Kidney (tissue), 22 donors: ENCODE measurements at places on chromosomes 3 and 15. TPM values are rescaled to one million over a fixed set of nuclear protein-coding genes. Genes with fewer than 3 reads are reported as not detected.
A peak's percentile ranks its signal among the peaks of the same experiment; 100 is the strongest.

Gene NANOGP8
- polyA plus RNA-seq = not detected

Gene SLC28A2
- polyA plus RNA-seq = 0.17 TPM

Gene SPTSSB
- polyA plus RNA-seq = 0.52 TPM

Gene SEMA6D
- 12.9 TPM for polyA plus RNA-seq

Gene TRIM59
- polyA plus RNA-seq = 0.84 TPM

Gene UCN2
- polyA plus RNA-seq = not detected

Gene SPINK8
- polyA plus RNA-seq = not detected

Gene RBMS3
- polyA plus RNA-seq = 3.2 TPM

Gene DNAH12
- polyA plus RNA-seq = not detected

DNA sequence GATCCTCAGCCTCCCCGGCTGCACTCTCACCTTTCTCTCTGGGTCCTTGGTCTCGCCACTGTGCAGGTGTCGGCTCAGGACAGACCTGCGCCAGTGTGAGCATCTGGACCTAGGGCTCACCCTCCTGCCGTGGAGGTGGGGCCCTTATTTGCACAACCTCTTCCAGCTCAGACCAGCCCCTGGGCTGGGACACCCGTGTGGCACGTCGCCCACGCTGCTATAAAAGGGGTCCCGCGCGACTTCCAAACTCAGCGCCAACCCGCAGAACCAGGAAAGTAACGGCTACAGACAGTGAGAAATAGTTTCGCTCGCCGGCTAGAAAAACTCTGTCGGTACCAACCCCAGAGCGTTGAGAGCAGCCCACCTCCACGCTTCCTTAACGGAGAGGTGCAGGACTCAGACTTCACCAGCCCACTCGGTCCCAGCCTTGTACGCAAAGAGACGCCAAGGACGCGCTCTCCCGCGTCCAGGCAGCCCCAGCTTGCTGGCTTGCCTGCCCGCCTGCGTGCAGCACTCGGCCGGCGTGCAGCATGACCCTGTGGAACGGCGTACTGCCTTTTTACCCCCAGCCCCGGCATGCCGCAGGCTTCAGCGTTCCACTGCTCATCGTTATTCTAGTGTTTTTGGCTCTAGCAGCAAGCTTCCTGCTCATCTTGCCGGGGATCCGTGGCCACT, at the start of the genes DUOX2 and DUOXA2:
Gene DUOX2 (minus strand): TSS at position 97 of the 675 bp plus-strand sequence. CDS start 761 bp downstream, outside the sequence.
Gene DUOXA2 (plus strand): TSS at position 251 of the 675 bp plus-strand sequence. CDS start 280 bp downstream, at position 531.
- peak; percentile 16 for DNase-seq

DNA sequence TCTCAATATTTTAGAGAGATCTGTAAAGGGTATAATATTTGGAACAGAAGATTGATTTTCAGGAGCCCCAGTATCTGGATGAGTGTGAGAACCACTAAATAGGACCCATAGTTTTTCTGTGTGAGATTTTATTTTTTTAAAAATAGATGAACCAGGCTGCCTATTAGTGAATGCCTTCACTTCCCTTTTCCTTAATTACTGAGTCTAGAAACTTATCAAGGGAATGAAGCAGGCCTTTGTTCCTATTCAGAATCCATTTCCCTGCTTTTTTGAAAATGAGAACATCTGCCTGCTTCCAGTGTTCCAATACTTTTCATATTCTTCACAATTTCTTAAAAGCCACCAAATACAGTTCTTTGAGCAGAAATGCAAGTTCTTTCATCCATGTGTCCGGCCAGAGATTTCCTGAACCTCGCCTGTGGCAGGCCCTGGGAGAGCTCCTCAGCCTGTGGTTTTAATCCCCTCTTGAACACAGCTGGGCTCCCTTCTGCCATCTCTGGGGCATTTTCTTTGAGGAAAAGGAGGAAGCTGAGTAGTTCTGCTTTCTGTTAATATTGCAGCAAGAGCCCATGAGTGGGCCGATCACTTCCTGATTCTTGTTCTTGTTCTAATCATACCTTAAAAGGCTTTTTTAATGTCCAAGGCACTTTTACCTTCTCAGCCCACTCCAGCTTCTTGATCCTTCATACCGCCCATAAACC, 4.7 kb downstream of the EHD4 start:
- no peak for DNase-seq

GRCh38 chr15:67422296-67422695, 98.6 kb upstream of the C15orf61 start:
- DNase-seq = no peak

DNA sequence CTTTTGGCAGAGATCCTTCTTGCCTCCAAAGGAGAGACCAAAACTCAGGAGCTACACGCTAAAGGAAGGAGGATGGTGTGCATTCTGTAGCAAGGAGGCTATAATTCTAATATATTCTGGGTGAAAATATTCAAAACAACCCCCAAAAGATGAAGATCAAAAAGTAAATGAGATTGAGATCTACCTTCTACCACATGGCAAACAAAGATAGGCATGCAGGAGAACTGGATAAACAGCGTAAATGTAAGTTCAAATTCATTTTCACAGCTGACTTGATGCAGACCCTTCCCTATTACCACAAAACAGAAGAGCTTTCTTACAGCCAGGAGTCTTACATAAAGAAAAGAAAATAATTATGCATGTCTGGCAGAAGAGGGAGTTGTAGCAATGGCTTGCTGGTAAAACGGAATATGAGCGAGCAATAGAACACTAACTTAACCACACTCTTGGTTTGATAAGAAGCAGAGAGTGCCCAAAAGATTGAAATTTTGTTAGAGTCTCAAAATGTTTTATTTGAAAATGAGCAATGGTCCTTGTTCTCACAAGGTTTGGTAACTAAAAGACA, 272.7 kb downstream of the MECOM start:
- no peak for DNase-seq

DNA sequence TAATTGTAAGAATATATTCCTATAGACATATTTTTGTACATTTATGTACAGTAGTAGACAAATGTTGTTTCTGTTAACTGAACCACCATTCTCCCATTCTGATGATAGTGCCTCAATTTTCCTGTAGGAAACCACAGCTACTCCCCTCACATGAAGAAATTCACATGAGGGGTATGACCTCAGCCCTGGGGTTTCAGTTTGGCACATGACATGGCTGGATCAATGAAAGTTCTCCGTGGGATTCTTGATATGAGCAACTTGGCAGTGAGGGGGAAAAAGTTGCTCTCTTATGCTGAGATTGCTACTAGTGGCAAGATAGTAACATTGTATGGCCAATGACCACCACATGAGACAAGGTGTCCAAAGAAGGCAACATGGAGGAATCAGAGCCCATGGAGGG, 1090.3 kb upstream of the CFAP20DC start:
- DNase-seq = no peak

GRCh38 chr3:116135457-116136085, 309.7 kb downstream of the LSAMP start:
- no peak for DNase-seq

DNA sequence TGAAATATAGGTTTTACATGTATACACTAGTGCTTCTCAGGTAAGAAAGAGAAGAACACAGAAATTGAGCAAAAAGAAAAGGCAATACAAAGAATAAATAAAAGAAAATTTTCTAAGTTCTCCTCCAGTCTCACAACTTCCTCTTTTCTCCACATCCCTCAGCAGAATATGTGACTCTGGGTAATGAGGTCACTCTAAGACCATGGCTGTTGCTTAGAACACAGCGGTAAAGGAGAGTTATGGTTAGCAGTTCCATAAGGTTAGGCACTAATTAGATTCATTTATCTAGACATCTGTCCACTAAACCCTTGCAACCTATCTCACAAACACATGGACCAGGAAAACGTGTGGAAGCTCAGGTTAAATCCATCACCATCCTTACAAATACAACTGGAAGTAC, 47.9 kb downstream of the IGSF11 start:
- no peak for DNase-seq

GRCh38 chr3:113712129-113712528, 15.7 kb upstream of the USF3 start:
- no peak for DNase-seq

DNA sequence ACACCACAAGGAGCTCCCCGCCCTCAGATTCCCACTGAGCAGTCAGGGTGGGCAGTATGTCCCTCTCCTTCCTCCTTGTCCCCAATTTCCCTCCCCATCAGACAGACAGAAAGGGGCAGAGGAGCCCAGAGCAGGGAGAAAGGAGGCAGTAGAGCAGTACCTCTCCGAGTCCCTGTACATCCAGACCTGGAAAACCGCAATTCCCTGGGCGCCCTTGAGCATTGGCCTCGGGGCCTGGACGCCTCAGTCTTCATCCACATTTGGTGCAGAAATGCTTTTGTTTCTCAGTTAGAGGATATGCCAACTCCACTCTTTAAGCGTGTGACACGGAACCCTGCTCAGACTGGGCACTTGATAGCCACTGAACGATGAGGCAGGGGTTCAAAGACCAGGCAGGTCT, 5.9 kb downstream of the ISG20 start:
- DNase-seq = no peak

DNA sequence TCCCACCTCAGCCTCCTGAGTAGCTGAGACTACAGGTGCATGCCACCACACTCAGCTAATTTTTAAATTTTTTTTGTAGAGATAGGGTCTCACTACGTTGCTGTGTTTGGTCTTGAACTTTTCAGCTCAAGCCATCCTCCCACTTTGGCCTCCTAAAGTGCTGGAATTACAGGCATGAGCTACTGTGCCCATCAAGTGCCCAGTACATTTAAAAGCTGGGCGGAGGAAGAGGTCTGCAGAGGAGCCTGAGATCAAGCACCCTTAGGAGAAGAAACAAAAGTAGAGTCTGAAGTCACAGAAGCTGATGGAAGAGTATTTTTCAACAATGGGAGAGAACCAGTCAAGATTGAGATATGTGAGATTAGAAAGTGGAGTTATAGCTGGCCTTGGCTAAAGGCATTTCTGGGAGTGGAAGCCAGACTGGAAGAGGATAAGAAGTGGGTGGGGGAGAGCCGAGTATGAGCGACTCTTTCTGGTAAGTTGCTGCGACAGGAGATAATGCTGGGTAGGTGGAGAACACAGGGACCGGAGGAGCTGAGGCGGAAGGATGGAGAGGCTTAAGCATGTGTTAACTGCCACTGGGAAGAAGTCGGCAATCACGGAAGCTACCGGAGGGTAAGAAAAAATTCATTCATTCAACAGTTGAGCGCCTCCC, 782 bp upstream of the IREB2 start:
- DNase-seq = no peak

- no peak for DNase-seq
Observed at GRCh38 chr3:149314807-149315578, 18.4 kb downstream of the TM4SF18 start.

GRCh38 chr3:170355738-170356595, 1.5 kb upstream of the SKIL start:
- DNase-seq = peak; percentile 85

GRCh38 chr3:161393310-161393709, 22.0 kb upstream of the SPTSSB start:
- no peak for DNase-seq

- no peak for DNase-seq
Observed at GRCh38 chr3:195180490-195181112, 90.4 kb downstream of the XXYLT1 start.

- DNase-seq = no peak
Observed at GRCh38 chr3:37770938-37771918, 90.5 kb upstream of the CTDSPL start.

DNA sequence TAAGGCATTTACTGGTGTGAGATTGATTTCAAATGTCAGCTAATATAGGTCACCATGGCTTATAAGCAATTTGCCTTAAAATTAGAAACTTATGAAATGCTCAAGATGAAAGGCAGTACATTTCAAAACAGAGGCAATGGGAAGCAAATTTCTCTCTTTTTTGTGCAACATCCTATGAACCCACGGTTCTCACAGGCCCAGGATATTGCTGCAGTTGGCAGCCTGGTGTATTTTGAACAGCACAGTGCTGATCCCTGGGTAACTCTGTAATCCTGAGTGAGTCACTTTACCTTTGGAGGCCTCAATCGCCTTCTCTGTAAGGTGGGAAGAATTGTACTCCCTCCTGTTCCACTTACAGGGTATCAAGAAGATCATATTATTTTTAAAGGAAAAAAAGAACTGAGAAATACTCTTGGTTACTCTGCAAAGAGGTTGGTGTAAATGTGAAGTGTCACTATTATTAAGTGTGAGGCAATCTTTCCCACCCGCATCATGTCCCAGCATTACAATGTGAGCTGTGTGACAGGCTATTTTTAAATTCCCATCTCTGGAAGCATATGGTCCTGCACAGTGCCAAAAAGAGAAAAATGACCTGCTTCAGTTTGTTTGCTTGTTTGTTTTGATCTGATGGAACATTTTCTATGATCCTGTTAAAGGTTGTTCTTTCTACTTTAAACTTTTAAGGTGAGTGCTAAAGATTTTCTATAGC, 190.1 kb upstream of the LPP start:
- DNase-seq = no peak

- no peak for DNase-seq
Observed at GRCh38 chr3:194936659-194937058, 251.0 kb downstream of the FAM43A start.

GRCh38 chr15:94269954-94270353, 38.6 kb downstream of the MCTP2 start:
- DNase-seq = no peak

DNA sequence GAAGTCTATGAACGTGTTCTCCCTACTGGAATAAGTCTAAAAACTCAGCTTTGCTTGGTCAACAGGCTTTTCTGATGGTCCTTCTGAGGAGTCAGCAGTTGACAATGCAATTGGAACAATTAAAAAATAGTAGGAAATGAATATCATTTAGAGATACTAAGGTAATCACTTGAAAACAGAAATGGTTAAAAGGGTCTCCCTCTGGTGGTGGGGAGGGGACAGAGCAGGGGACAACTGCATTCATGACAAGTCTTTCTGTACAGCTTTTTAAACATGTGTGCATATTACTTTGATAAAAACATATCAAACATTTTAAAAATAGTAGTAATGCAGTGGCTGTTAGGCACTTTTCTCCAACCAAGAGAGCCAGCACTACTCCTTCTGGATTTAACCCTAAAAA, 119.9 kb upstream of the FHIT start:
- DNase-seq = peak; percentile 54

GRCh38 chr3:159795681-159796175, 192.9 kb upstream of the IL12A start:
- DNase-seq = no peak

- peak; percentile 77 for DNase-seq
Observed at GRCh38 chr3:186109897-186110803, 1.3 kb upstream of the ETV5 start.

- DNase-seq = peak; percentile 60
Observed at GRCh38 chr3:173584838-173585831, 187.6 kb downstream of the NLGN1 start.

- no peak for DNase-seq
Observed at GRCh38 chr3:2645001-2645400, 465.2 kb downstream of the IL5RA start.

DNA sequence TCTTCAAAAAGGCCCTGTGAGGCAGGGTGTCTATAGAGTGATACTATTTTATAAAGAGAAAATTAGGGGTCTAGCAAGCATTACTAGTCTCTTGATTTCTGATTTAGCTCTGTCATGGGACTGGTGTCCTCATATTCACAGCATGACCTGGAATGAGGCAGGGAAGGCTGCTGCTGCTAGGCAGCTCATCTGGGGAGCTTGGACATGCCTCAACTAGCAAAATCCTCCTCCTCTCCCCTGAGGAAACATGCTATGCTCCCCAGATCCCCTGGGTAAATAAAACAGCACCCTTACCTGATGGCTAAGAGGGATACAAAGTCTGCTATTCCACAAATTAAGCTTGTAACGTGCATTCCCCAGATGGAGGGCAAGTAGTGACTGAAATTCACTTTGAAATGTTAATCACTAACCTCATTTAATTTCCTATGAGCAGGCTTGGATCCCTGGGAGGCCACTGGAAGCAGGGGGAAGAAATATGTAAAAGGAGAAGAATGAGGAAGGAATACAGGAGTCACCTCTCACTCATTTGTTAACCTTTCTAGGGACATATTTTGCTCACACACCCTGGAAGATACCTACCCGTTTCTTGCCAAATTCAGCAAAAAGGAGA, 709.4 kb downstream of the SQOR start:
- DNase-seq = no peak
